ENCODE measurements at places on chromosomes 16 and 17. TPM values are rescaled to one million over a fixed set of nuclear protein-coding genes. Genes with fewer than 3 reads are reported as not detected.

Gene KRT9
- not detected for total RNA-seq

Gene ZSCAN10
- not detected for total RNA-seq

DNA sequence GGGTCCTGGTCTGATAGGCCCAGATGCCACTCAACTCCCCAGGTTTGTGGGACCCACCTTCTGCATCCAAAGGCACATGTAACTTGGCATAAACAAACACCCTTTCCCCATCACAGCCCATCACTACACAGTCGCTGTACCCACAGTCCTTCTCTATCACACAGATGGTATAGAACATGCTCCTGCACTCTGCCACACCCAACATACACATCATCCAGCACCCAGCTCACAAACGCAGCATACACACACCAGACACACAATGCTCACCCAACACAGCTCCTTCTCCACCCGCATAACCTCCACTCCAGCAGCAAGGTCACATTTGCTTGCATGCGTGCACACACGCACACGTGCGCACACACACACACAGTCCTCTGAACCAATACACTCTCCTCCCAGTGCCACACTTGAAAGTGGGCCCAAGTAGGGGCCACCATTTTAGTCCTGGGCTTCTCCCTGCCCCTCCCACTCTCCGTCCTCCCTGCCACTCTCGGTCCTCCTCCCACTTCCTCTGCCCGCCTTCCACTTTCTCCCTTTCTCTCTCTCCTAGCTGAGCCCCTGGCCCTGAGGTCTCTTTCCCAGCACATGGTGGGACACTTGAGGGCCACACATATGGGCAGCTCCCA lies 8.5 kb upstream of the TMEM92 start:
- no peak for DNase-seq

DNA sequence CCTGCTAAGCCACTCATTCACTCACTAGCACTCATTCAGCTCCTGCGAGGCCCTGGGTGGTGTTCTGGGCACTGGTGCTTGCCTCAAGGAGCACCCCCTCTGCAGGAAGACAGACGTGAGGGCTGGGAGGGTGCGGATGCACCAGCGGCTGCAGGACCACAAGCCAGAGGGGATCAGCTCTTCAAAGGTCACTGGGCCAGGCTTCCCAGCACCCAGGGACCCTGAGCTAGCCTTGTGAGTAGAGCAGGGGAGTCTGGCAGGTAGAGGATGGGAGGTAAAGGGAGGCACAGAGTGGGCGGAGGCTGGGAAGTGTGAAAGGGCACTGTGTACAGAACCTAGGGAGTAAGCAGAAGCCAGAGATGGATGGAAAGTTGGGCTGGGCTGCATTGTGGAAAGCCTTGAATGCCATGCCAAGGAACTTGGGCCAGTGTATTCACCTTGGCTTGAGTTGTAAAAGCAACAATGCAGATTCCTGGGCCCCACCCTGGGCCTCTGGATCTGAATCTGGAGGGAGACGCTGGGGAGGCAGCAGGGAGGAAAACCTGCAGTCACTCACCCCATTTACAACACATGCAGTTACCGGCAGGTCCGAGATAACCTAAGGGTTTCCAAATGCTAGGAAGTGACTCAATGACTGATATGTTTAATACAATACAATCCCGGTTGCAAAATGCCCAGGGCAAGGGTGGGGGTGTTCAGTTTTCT lies 1.7 kb downstream of the IL4R start:
- DNase-seq: peak; percentile 85

DNA sequence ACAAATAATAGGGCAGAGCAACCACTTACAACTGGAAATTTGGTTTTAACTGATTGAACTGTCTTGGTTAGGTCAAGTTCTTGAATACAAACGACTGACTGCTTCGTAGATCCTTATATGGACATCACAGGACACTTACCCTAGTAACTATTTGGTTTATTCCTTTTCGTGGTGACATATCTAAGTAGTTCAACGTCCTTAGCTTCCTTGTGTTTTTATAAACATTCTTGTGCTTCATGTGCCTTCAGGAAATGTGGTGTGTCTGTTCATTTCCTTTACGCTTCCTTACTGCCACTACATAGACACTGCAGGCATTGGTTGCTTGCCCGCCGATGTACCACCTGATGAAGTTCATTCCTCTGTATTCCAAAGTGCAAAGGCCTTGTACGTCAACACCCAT lies 59.3 kb downstream of the USP10 start:
- DNase-seq: peak; percentile 46

- peak; percentile 11 for DNase-seq
These were observed 8.7 kb upstream of the MEAK7 start for GRCh38 chr16:84513123-84513522.

DNA sequence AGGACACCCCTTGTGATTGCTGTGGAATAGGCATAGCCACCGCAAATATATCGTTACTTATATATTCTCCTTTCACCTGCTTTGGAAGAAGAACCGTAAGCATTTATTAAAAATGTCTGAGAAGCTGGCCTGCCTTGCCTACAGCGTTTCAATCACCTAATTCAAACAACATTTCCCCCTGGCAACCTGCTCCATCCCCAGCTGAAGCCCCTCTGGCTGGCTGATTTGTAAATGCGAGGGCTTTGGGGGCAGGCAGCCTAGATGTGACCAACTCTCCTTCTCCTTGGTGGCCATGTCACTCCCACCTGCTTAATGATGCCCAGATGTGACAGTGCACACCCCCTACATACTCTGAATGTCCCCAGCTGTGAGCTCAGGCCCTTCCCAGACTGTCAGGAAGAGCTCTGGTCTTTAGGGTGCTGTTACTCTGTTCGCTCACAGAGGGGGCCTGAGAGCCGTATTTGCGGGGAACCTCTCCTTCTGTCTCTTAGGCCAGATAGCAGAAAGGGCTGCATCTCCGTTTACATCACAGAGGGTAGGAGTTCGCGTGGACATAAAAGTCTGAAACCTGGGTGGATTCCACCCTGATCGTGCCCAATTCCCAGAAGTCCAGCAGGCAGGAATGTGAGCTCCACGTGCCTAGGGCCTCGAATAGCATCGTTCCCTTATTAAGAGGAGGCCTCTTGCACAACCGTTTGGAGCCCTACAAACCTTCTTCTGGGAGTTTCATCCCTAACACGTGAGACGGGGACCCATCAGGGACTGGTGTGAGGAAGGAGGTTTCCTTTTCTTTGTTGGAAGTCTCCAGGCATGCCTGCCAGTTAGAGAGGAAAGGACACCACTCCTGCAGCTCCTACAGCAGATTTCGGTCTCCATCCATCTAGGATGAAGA lies 2.4 kb upstream of the SDK2 start:
- no peak for DNase-seq

Gene CRLF3
- total RNA-seq: 7.2 TPM

- DNase-seq: no peak
These were observed 31.0 kb downstream of the KIFC3 start for GRCh38 chr16:57771141-57771785.

Gene KRTAP1-1
- total RNA-seq: not detected

- DNase-seq: peak; percentile 83
These were observed 12.0 kb downstream of the PGS1 start for GRCh38 chr17:78390241-78391050.

DNA sequence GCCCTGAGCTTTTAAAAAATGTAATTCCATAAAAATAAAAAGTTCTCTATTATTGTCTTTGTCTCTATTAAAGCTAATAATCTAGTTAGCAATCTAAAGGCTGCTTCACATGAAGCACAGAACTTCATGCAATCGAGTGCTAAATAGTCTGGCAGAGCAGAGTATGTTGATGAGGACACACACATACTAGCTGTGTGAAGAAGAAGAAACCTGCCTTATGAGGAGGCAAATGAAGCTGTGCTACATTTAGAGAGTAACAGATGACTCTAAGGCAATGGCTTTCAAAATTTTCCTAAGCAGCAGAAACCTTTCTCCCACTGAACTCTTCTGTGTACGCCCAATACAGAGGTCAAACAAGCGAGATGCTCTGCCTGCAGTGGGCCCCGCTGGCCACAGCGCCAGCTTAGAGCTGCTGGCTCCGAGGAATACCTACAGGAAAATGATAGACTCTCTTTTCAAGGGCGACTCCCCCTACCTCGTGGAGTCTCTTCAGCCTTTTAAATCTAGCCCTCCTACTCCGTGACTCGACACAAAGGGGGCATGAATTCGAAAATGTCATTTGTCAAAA lies 39.2 kb downstream of the GNA13 start:
- no peak for DNase-seq

Gene ASIC2
- not detected for total RNA-seq

GRCh38 chr17:51000835-51001638 lies 119.6 kb downstream of the SPAG9 start:
- DNase-seq: no peak

GRCh38 chr16:86510465-86511261 lies at the start of gene FOXF1:
TSS of gene FOXF1 (plus strand) at chr16:86510527. CDS start at chr16:86510570, 43 bp downstream.
- DNase-seq: no peak

DNA sequence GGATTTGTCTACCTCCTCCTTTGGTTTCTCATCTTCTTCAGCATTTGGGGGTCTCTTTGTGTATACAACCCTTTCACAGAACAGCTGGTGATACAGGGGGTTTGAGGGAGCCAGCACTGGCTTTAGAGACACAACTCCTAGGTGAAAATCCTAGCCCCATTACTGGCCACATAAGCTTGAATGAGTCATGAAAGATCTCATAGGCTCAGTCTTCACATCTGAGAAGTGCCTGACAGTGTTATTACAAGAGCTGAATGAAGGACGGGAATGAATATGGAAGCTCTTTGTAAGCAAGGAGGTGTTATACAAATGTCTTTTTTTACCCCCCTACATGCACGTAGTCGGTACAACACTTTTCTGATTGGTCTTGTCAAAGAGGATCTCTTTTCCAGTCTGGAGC lies 1.7 kb upstream of the B4GALNT2 start:
- DNase-seq: no peak

GRCh38 chr16:19377864-19378263 lies 39.8 kb upstream of the TMC5 start:
- DNase-seq: no peak

GRCh38 chr16:50072730-50073129 lies 7.0 kb downstream of the HEATR3 start:
- DNase-seq: no peak

Gene GCGR
- total RNA-seq: 1.4 TPM

DNA sequence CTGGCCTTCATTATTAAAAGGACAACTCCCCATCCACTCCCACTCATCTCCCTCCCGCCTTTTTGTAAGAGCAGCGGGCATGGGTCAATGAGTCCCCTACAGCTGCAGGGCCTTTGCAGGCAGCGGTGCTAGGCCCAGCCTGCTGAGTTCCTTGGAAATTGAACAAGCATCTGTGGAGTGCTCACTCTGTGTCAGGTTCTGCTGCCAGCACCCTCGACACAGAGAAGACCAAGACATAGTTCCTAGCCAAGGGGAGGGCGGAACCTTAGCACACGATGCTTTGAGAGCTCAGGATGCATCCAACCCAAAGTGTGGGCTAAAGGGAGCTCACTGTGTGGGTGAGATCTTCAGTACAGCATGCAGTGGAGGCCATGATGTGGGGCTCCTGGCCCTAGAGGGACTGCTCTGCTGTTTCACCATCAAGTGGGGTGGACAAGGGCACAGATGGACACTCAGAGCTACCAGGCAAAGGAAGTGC lies 27.6 kb downstream of the RMI2 start:
- no peak for DNase-seq

DNA sequence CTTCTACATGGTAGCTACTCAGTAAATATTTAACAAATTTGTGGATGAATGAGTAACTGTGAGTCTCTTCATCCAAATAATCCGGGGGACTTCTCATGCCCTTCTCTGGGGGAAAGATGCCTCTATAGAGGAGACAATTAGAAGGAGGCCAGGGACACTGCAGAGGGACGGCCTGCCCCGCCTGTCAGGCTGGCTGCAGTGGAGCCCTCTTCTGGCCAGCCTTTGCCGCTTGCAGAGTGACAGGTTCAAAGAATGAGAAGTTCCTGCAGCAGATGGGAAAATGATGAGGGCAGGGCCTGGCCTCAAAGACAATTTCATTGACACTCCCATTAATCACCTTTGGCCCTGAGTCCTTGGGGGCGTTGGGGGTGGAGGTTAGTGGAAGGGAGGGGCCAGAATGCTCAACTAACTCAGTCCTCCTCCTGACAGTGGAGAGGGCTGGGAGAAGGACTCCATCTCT lies 339.0 kb downstream of the MAF start:
- DNase-seq: no peak

DNA sequence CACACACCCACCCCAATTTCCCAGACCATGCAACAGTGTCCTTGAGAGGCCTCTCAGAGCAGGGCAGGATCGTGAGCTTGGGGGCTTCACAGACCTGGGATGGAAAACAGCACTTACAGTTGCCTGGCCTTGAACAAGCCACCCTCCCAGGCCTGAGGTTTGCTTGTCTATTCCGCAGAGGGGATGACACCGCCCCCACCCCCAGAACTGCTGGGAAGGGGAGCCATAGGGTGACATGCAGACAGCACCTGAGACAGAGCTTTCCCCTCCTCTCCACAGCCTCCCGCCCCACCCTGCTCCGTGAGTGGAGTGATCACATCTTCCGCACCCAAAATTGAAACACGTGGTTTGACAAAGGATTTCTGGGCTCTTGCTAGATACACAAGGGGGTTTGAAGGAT lies 131.5 kb upstream of the TNRC6C start:
- peak; percentile 60 for DNase-seq

DNA sequence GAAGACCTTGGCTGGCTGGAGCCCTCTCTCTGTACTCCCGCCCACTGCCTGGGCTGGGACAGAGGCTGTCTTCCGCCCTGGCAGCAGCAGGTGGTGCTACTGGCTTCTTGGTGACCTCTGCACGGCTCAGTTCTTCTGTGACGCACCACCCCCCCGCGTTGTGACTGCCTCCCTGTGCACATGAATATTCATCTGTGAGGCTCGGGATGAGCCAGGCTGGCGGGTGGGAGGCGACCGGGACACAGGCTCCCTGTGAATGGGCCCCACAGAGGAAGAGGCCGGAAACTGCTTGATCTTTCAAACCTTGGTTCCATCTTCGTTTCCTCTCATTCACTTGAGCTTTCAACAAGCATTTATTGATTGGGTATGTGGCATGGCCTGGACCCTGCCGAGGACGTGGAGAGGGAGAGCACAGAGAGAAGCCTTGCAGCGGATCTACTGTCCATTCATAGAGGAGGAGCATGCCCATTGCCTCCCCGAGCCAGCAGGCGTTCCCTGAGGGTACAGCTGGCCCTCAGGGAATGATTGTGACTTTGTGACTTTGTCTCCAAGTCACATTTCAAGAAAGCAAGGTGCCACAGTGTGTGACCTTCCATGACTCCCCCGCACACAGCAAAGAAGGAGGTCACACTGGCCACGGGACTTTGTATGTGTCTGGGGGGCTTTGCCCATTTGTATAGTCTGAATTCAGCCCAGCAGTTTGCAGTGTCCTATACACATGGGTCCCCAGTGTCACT lies 45.0 kb downstream of the B9D1 start:
- peak; percentile 90 for DNase-seq

Gene SLC47A2
- not detected for total RNA-seq

GRCh38 chr17:77909236-77909635 lies 49.3 kb upstream of the TNRC6C start:
- peak; percentile 67 for DNase-seq

Gene HSD17B1
- total RNA-seq: 5.3 TPM

Gene RHBDF1
- total RNA-seq: 21.0 TPM

GRCh38 chr17:7484919-7485377 lies 782 bp downstream of the POLR2A start:
- no peak for DNase-seq

Gene WFDC1
- total RNA-seq: 82.0 TPM

- DNase-seq: no peak
These were observed 85.7 kb downstream of the CDYL2 start for GRCh38 chr16:80718480-80719220.
